ENCODE measurements at places on chromosomes 5 and 9.

GRCh38 chr9:129850821-129851550 lies 15.7 kb downstream of the USP20 start:
- no peak for DNase-seq

DNA sequence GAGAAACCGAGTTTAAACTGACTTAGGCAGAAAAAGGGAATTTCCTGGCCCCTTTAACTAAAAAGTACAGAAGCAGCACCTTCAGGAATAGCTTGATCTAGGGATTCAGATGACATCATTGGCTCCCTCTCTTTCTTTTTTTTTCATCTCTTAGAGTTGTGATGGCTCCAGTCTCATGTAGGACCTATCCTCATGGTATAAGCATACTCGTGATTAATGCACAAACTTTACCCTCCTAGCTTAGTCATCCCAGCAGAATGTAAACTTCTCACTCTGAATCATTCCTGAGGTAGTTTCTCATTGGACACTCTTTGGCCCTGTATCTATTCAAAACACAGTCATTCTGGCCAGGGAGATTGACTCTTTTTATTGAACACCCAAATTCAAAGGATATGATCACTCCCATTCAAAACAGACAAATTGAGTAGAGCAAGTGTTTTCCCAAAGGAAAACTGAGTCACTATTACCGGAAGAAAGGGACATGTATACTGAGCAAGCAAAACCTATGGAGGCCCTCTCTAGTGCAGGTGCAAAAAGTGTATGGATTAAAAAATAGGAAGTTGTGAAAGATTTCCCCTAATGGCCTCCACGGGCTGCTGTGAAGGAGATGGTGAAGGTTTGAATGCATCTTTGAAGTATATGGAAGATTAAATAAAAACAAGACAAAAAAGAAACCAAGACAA lies 27.6 kb upstream of the SMIM23 start:
- no peak for DNase-seq

- DNase-seq: no peak
These were observed 154.4 kb upstream of the CHD1 start for GRCh38 chr5:99083197-99083596.

DNA sequence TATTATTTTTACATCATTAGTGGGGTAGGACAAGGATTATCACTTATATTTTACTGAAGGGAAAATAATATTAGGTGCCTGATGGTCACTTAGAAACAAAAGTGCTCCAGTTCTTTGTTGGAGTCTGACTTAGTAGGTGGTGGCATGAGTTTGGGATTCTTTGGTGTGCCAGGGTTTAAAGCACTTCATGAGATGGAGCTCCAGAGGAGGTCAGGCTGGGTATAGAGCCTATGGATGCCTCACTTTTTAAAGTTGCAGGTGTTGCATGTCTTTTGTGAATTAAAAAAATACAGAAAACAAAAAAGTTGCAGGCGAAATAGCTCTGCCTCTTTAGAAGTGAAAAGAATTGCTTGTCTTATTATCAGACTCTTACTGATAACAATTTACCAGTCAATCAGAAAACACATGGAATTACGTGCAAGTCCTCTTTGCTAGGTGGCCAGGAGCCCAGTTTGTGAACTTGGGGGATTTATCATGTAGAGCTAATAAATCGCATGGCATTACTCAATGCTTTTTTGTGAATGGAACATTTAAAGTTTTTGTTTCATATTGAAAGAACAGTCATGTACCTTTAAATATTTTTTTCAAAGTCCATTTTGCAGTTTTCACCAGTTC lies 1.6 kb downstream of the ITK start:
- DNase-seq: no peak

GRCh38 chr5:171390883-171391677 lies 3.4 kb downstream of the NPM1 start:
- no peak for DNase-seq
